Urinary bladder (tissue), 4 donors: ENCODE measurements at places on chromosomes 5 and 9. TPM values are rescaled to one million over a fixed set of nuclear protein-coding genes. Genes with fewer than 3 reads are reported as not detected.

DNA sequence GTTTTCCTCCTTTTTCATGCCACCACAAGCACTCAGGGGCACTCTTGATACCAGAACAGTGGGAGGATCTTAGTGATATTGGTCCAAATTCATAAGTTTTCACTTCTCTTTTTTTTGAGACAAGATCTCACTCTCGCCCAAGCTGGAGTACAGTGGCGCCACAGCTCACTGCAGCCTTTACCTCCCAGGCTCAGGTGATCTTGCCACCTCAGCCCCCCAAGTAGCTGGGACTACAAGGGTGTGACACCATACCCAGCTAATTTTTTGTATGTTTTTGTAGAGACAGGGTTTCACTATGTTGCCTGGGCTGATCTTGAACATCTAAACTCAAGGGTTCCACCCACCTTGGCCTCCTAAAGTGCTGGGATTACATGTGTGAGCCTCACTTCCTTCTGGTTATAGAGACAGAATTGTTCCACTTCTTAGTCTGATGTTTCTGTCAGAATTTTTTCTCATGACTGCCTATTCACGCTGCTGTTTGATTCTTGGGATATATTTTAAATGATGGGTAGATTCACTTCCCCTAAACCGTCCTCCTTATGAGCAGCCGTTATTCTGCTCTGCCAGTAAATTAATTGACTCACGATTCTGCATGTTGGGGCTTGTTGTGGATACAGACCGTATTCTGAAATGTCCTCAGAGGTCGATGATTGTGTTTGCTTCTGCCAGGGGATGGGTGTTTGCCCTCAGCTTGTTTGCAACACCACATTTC, 30.8 kb downstream of the MTAP start:
- no peak for DNase-seq

DNA sequence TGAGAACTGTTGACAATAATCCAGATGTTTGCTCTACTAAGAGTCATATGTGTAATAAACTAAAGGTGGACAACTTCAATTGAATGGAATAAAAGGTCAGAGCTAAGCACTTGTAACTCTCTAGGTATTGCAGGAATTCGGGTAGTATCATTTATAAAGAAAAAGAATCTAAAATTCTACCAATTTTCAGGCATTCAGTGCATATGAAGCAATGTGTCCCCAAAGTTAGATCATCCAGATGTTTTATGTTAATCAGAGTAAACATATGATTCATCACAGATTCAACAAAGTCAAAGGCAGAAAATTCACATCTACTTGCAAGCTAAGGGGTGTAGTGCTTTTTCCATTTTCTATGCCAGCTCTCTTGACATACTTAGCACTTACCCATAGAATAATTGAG, 477.1 kb downstream of the PDE4D start:
- DNase-seq: no peak

DNA sequence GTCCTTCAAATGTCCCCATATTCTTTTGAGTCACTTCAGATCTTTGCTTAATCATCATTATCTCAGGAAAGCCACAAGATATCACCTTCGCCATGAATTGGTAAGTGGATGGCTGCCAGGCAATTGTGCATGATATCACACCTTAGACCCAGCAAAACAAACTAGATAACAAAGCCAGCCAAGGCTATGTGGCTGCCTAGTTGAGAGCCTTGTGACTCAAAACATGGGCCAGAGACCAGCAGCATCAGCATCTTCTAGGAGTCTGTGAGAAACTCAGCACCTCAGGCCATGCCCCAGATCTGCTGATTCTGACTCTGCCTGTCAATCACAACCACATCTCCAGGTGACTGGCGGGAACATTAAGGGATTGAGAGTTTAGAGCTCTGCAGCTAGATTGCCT, 82.8 kb downstream of the SLIT3 start:
- DNase-seq: no peak

DNA sequence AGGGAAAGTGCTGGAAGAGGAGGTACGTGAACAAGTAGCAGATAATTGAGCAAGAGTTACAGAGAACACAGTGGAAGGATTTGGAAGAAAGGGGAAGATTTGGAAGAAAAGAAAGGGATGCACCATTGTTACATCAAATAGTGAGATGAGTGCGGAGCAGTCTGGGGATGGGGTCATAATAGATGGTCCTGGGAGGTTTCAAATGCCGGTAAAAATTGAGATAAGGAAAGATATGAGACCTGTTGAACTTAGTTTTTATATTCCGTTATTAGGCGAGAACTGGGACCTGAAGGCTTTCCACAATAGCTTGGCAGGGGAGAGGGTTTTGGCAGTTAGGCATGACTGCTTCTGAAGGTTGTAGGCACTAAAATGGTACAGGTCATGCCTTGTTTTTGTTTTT, 20.9 kb downstream of the ATP6V0E1 start:
- no peak for DNase-seq

- no peak for DNase-seq
These were observed 17.8 kb downstream of the SERINC5 start for GRCh38 chr5:80238097-80238496.

The MEIKIN gene
- not detected for total RNA-seq

The FBXO38 gene
- 80.1 TPM for total RNA-seq
